ENCODE measurements at places on chromosomes 7 and 10.

DNA sequence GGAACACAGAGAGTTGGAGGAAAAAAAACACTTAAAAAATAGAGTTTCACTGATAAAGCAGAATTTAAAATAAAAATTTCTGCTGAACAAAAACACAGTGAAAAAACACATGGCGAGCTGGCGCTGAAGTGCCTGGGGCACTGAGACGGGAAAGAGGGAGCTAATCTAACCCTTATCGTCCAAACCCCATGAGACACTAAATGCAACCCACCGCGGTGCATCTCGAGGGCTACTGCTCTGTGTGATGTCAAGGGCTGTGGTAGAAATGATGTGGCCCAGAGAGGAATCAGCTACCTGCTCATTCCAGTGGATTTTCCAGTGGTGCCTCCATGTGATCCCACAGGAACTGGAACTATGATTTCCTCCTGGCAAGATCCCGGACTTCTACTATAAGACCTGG is 499.3 kb downstream of the SUGCT start:
- no peak for DNase-seq

DNA sequence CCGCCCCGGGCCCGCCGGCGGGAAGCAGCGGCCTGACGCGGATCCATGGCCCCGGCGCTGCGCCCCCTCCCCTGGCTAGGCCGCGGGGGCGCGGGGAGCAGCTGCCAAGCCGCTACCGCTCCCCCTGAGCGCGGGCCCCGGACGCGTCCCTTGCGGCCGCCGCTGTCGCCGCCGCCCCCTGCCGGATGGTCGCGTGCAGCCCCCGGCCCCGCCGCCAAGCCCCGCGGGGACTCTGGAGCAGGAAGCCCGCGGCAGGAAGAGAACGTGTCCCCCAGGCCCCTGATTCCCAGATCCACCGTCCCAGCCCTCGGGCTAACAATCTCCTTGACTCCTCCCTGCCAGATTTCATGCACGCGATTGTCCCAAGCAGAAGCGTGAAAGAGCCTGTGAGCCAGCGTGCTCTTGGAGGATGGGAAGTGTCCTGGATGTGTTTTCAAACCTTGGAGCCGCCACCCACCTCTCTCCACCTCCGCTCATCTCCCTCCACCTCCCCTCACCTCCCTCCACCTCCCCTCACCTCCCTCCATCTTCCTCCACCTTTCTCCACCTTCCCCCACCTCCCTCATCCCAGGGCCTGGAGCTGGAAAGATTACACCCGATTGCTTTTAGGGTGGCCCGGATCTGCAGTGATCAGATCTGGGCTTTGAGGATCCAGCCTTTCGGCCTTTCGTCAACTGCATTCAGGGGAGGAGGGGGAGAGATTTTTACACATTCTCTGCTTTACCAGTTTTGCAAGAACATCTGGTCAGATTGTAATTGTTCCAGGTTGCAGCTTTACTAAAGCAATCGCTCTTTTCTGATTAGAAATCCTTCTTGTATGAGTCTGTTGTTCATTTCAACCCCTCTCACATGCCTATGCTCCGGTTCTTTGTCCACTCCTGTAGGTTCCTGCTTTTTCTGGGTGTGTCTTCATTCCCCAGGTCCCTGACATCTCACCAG is 570 bp upstream of the PRTFDC1 start:
- peak; percentile 14 for DNase-seq

- DNase-seq, result no peak
Measured at GRCh38 chr10:61663466-61663865, 737 bp downstream of the CABCOCO1 start.

GRCh38 chr10:16742165-16742960 is 74.9 kb downstream of the RSU1 start:
- DNase-seq, result no peak

GRCh38 chr10:131141207-131141606 is 170.3 kb downstream of the TCERG1L start:
- no peak for DNase-seq

GRCh38 chr7:107108793-107109371 is 59.9 kb upstream of the HBP1 start:
- no peak for DNase-seq

- DNase-seq, result no peak
Measured at GRCh38 chr10:85908462-85908861, 458.1 kb downstream of the GRID1 start.

- DNase-seq, result no peak
Measured at GRCh38 chr7:37532636-37533035, 84.0 kb upstream of the ELMO1 start.

Measured in MM.1S (cell line).